Adipocyte (in vitro differentiated cells): ENCODE measurements at places on chromosomes 11 and 22.
A peak's percentile ranks its signal among the peaks of the same experiment; 100 is the strongest.

- peak; percentile 62 for DNase-seq
Measured at GRCh38 chr11:1564535-1565172, 7.4 kb downstream of the DUSP8 start.

DNA sequence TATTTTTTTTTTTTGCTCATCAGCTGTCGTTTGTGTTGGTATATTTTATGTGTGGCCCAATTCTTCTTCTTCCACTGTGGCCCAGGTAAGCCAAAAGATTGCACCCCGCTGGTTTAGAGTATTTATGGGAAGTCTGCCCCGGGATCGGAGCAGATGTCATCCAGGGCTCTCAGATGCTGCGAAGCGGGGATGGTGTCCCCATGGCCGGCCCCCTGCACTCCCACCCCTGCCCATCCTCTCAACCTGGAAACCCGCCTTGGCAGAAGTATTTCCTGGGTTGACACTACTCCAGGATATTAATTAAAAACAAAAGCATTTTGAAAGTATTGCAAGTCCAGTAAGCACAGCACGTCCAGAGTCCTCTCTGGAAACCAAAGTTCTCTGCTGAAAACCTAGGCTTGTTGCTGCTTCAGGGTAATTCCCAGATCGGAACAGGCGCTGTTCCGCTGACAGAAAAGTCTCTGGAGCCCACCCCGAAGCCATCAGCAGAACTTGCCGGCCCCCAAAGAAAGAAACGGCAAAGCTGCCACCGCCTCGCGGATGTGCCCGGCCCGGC lies 833 bp downstream of the SCUBE2 start:
- DNase-seq, result no peak

DNA sequence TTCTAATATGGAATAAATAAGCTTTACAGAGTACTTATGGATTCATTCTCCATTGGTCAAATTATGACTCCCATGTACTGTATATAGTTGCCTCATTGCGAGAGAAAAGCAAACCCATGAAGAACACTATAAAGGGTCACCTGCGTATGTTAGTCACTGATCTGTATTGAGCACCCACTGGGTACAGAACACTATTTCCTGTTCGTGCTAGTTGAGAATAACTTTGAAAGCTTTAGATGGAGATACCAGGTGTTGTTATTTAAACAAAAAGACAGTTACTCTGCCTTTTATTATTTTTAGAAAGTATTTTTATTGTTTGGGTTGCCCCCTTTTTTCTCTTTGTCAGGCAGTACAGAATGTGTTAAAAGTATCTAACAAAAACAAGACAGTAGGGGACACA lies 79.9 kb downstream of the DEUP1 start:
- DNase-seq, result no peak

DNA sequence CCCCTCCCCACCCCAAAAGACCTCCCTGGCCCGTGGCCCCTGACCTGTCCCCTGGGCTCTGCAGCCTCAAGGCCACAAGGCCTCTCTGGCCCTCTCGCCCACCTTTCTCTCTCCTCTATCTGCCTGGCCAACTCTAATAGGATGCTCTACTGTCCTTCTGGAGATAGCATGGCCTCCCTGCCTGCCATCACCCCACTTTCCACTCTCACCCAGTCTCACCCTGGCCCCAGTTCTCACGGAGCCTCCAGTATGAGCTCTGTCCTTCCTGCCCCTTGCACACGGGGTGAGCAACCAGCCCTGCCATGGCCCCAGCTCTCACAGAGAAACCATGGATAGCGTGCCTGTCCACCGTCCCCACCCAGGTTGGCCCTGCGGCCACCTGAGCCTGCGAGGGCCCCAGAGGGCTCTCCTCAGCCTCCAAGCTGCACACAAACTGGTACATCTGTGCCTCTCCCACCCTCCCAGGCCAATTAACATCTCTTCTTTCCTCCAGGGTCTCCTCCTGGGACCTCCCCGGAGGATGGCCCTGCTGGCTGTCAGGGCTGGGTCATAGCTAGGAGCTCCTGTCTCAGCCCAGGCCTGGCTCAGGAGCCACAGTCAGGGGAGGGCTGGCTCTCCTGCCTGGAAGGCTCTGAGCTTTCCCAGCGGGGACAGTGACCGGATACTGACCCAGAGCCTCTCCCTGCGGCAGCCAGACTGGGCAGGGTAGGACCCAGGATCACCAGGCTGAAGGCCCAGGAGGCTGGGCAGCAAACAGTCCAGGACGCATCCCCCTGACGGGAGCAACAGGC lies 22.3 kb downstream of the RTN4R start:
- DNase-seq, result no peak

- peak; percentile 30 for DNase-seq
Measured at GRCh38 chr11:126587541-126587940, 232.1 kb downstream of the ST3GAL4 start.

DNA sequence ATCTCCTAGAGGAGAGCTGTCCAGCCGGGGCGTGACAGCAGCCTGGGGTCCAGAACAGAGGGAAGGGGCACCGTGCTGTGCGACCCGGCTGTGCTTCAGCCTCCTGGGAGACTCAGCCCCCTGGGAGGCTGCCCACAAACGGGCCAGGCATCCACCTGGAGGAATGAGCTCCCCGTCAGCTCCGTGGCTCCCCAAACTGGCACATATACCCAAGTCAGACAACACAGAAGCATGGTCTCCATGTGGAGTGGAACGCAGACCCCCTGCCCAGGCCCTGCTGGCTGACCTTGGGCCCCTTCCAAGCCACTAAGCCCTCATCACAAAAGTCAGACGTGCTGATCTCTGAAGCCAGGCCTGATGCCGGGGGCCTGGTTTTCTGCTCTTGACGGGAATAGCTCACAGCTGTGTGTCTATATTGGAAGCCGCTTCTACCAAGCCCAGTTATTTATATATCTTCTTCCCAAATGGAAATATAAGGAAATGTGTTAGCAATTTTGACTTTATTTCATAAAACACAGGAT lies 91.7 kb downstream of the BRD1 start:
- no peak for DNase-seq

GRCh38 chr11:5564259-5565019 lies 16.1 kb upstream of the OR52H1 start:
- DNase-seq, result no peak

DNA sequence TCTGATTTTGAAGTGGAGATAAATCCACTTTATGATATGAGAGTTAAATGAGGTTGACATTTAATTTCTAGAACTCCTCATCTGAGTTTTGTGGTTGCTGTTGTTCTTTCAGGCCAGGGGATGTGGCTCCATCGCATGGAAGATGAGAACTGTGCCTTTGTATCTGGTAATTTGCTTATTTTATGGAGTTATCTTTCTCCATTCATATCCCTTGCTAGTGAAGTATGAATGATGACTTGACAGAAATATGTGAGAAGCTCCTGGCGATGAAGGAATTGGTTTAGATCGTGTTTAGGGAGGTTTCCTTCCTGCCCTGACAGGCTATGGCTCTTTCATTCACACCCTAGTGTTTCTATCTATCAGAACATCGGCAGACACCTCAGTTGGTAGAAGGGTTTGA lies 393.7 kb downstream of the ETS1 start:
- DNase-seq, result no peak

DNA sequence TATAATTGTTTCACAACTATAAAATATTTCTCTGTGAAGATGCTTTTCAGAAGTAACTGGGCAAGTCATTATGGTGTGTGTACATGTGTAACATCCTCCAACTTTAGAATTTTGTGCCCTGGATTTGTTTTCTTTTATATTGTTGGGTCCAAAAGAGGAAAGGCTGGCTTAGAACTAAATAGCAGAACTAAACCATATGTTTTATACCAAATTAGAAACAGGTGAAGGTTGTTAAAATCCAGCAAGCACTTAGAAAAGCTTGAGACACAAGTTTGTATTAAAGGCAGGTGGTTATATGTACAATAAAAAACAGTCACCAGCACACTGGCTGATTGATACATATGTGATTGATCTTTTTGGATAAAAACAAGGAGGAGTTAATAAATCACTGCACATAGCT lies 158.5 kb downstream of the WNT11 start:
- DNase-seq, result peak; percentile 62

- peak; percentile 95 for DNase-seq
Measured at GRCh38 chr11:130434521-130435223, 6.3 kb upstream of the ADAMTS8 start.

DNA sequence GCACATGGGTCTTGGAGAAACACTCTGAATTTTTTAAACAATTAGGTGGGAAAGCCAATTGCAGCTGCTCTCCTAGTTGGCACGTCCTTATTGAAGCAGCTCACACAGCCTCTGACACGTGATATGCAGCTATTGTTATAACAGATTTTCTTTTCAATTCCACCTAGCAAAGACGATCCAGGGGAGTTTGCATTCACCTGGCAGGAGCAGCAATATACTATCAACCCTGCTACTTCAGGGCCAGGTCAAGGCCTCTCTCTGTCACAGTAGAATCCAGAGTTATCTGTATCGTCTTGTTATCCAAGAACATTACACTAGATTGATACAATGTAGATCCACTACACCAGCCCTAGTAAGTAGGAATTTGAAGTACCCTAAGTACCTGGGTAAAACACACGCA lies 8.3 kb downstream of the KRTAP5-11 start:
- DNase-seq, result no peak

DNA sequence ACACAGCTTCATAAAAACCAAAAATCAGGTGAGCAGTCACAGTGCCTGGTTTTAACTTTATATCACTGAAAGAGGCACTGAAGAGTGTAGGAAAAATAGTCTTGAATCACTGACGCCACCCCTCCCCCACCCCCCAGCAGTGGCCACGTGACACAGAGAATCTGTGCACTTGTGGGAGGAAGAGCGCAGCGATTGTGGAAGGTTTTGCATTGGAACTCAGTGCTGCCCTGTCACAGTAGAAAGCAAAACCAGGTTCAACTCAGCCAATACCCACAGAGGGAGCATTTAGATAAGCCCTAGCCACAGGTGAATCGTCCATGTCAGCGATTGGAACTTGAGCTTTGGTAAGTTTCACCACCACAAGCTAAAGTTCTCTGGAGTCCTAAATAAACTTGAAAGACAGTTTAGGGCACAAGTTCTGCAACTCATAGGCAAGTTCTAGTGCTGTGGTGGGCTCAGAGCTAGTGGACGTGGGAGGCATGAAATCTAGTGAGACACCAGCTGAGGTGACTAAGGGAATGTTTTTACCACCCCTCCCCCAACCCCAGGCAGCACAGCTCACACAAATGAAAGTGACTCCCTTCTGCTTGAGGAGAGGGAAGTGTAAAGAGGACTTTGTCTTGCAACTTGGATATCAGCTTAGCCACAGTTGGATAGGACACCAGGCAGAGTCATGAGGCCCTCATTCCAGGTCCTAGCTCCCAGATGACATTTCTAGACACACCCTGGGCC lies 13.3 kb downstream of the OR52B2 start:
- DNase-seq, result no peak

- peak; percentile 41 for DNase-seq
Measured at GRCh38 chr22:20761536-20761935, 12.4 kb upstream of the SERPIND1 start.

- no peak for DNase-seq
Measured at GRCh38 chr11:113805640-113806039, 26.0 kb downstream of the CLDN25 start.
